Stimulated activated CD4-positive, alpha-beta T cell treated with anti-CD3 and anti-CD28 coated beads, Interleukin-2, amount 100 ng/mL, for 48 hours (primary cell): ENCODE measurements at places on chromosomes 16 and 17.

DNA sequence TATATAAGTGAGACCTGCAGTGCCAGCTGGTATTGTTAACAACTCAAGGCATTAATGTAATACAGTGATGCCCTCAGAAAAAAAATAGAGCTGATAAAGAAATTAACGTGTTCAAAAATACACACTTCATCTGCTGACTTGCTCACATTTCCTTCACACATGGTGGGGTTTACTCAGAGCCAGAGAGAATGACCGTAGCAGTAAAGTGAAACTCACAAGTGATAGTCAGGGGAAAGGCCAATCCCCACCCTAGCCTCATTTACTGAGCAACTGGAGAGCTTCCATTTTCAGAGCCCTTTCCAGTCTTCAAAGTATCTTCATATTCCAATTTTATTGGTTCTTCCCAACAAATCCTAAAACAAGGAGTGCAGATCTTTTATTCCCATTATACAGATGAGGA lies 74.0 kb upstream of the HLF start:
- no peak for DNase-seq

- peak; percentile 17 for DNase-seq
These were observed 430 bp downstream of the AMFR start for GRCh38 chr16:56424791-56425438.

DNA sequence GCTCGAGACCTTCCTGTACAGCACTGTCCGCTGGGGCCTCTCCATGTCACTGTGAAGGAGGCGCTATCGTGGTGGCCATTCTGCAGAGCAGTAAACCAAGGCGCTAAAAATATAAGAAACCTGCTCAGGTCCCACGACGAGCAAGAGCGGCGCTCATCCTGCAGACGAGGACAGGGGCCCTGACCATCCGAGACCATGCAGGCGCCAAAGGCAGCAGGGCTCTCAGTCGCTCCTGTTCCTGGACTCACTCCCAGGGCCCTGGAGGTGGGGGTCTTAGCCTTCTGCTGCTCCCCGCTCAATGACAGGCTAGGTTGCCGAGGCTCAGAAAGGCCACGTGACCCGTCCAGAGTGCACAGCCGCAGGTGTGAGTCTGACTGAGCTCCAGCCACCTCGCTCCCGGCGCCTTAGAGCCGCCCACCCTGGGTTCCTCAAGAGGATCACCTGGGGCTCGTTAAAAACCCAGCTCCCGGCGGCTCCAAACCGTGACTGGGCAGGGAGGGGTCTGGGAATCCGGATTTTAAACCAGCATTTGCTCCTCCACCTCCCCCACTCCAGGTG lies 509 bp upstream of the ATP2C2 start:
- no peak for DNase-seq

DNA sequence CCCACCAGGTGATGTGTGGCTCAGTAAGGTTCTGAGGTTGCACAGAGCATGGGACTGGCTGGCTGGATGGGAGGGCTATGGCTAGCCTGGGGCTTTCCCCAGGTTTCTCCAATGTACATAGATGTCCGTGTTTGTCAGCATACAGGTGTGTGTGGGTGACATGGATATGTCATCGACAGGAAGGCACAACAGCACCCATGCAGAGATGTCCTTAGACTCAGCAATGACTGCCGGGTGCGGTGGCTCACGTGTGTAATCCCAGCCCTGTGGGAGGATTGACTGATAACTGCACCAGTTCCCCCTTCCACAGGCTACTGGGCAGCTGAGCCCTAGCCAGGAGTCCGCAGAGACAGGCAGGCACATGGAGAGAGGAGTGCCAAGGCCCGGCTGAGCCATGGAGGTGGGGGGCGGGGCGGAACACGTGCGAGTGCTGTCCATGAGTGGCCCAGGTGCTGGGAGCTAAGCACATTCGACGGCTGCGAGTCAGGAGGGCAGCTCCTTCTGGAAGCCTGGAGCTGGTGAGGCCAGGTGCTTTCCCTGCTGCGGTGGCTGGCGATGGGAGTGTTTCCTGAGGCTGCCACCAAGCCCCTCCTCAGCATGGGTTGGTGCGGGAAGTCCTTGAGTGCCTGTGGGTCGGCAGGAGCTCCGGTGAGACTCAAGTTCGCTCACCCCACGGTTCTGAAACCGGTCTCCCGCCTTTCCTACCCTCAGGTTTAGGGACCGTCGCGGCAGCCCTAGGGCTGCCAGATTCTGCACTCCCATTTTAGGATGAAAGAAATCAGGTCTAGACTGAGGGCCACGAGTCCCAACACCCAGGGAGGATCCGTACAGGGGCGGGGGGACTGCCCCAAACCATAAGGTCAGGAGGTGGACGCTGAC lies 858 bp upstream of the ASPSCR1 start:
- DNase-seq, result peak; percentile 38

DNA sequence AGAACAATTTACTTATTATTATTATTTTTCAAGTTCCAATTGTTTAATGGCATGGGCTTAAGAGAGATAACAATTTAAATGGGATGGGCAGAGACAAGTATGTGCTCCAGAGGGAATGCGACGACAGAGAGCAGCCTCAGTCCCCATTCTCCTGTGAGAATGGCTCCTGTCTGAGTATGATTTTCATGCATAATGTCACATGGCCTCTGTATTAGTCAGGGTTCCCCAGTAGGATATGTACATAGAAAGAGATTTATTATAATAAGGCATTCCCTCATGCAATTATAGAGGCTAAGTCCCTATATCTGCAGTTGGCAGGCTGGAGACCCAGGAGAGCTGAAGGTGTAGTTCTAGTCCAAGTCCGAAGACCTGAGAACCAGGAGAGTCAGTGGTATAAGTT lies 22.9 kb upstream of the NKD1 start:
- no peak for DNase-seq

- DNase-seq, result no peak
These were observed 6.7 kb upstream of the WFIKKN2 start for GRCh38 chr17:50828508-50829170.

DNA sequence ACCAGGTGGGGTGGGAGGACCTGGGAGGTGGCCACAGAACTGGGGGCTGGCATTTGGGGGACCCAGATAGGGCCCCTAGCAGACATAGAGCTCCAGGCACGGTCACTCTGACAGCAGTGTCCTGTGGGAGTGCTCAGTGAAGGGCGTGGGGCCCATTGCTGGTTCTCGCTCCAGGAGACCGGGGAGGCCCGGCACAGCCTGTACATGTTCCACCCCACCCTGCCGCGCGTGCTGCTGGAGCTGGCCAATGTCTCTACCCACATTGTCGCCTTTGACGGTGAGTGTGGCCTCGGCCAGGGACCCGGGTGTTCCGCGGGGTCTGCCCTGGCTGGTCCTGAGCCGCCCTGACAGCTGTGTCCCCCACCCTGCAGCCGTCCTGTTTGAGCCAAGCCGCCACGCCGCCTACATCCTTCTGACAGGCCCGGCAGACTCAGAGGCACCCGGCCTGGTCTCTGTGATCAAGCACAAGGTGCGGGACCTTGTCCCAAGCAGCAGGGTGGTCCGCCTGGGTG lies 11.2 kb downstream of the RGS11 start:
- DNase-seq, result no peak

- DNase-seq, result no peak
These were observed 16.7 kb downstream of the TPSG1 start for GRCh38 chr16:1208239-1208830.

GRCh38 chr17:79446399-79447009 lies 164.3 kb downstream of the RBFOX3 start:
- DNase-seq, result no peak

DNA sequence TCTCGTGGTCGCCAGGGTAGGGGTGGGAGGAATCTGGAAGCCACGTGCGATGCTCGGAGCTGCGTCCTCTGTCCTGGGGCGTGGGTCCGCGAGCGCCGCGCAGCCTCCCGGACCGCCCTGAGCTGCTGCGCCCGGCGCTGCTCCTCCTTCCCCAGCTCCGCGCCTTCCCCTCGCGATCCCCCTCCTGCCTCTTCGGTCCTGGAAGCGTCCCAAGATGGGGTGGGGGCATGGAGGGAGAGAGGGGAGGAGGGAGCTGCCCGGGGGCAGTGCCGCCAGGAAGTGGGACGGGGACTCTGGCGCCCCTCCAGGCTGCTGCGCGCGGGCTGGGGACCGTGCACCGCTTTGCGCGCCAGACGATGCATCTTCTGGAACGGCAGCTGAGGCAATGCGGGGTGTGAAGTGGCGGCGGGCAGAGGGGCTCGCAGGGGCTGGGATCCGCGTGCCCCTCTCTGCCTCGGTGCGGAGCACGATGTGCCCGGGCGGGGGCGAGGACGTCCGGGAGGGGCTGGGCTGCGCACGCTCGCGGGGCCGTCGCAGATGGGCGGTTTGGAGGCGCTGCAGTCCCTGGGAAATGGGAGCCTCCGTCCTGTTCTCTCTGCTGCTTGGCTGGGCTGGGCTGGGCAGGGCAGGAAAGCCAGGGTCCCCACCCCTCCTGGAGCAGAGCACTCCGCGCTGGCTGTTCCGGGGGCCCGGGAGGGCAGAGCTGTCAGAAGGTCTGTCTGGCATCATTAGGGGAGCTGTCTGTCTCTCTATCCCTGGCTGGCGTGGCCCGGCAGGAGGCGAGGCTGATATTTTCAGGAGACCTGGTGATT lies 388.0 kb downstream of the SEC14L1 start:
- peak; percentile 23 for DNase-seq

DNA sequence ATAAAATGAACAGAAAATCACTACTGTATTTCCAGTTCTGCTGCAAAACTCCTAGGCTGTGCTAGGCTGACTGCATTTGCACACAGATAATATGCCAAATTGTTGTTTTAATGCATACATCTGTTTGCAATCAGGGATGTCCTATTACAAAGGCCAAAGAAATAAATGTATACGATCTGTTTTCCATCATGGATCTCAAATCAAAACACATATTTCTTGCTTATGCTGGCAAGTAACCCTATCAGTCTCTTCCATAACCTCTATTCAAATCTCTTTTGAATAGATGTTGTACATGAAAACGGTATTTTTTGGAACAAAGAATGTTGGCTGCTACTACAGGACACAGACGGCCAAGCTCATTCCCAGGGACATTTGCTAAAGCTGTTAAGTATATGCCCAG lies 56.6 kb downstream of the DUSP14 start:
- no peak for DNase-seq

GRCh38 chr16:1057252-1057932 lies 15.2 kb upstream of the SSTR5 start:
- DNase-seq, result peak; percentile 73

DNA sequence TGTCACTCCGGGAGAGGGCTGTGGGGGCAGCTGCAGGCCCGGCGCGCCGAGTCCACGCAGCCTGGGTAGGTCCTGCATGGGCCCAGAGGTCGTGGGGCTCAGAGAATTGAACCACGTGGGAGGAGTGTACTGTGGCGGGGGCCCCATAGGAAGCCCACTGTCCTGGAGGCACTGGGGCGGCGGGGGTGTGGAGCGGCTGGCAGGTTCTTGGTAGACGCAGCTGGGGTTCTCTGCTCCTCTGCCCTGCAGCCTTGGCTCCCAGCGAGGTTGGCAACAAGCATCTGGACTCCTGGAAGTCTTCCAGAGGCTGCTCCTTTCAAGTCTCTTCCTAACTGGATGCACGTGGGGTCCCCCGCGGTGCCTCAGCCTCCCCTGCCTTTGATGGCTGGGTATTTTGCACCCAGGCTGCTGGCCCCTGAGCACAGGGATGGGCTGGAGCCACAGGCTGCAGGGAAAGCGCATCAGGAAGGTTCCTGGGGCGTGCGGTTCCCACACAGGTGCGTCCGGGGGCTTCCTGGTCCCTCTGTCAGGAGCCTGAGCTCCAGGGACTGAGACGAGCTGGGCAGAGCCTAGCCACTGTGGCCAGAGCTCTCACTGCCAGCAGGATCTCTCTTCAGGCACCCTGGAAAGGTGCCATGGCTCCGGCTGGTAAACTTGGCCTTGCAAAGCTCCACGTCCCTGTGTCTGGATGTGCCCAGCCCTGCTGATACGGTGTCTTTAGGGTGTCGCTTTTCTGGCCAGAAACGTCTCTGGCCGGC lies 9.3 kb downstream of the KCTD5 start:
- no peak for DNase-seq

DNA sequence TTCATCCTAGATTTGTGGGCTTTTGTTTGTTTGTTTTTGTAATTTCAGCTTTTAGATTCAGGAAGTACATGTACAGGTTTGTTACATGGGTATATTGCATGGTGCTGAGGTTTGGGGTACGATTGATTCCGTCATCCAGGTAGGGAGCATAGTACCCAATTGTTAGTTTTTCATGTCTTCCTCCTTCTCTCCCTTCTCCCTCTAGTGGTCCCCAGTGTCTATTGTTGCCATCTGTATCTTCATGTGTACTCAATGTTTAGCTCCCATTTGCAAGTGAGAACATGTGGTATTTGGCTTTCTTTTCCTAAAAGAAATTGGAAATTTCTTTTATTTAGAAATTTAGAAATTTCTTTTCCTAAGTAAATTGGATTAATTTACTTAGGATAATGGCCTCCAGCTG lies 37.1 kb upstream of the BCAS3 start:
- DNase-seq, result no peak
